Stimulated activated CD4-positive, alpha-beta T cell treated with anti-CD3 and anti-CD28 coated beads, Interleukin-1b, Interleukin-23, amount 100 ng/mL, for 24 hours (primary cell): ENCODE measurements at places on chromosomes 13 and 19.

GRCh38 chr13:78054157-78054556, 135.5 kb upstream of the EDNRB start:
- DNase-seq: no peak

- DNase-seq: no peak
These were observed 150.7 kb downstream of the ABCC4 start for GRCh38 chr13:95150555-95150954.

- no peak for DNase-seq
These were observed 59.4 kb downstream of the ZNF536 start for GRCh38 chr19:30431591-30431990.

GRCh38 chr19:34142440-34142839, 29.9 kb upstream of the LSM14A start:
- DNase-seq: no peak

GRCh38 chr19:5960005-5961001, 17.6 kb downstream of the RANBP3 start:
- no peak for DNase-seq

- DNase-seq: no peak
These were observed 1525.0 kb upstream of the MIR17HG start for GRCh38 chr13:89822467-89822866.
